ENCODE measurements at places on chromosomes 3 and 15.

DNA sequence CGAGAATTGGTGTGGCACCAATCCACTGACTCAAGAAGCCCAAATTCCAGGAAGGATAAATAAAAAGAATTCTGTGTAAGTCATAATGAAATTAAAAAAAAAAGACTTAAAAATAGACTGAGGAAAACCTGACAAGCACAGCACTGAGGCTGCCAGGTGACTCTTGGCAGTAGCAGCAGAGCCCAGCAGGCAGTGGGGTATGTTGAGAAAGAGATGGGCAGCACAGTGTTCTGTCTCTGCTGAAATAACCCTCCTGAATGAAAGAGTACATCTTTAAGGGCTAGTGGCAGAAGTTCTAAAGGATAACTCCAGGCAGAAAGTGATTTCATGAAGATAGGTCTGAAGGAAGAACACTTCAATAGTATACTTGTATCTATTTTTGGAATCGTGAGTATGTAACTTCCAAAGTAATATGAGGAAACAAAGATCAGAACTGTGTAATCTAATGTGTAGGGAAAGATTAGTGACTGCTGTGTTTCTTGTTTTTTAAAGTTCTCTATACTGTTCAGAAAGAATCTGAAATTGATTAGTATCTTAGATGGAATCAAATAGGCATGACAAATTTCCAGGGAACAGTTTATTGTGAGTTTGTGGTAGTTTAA, 75.9 kb downstream of the RAB7A start:
- DNase-seq: no peak

DNA sequence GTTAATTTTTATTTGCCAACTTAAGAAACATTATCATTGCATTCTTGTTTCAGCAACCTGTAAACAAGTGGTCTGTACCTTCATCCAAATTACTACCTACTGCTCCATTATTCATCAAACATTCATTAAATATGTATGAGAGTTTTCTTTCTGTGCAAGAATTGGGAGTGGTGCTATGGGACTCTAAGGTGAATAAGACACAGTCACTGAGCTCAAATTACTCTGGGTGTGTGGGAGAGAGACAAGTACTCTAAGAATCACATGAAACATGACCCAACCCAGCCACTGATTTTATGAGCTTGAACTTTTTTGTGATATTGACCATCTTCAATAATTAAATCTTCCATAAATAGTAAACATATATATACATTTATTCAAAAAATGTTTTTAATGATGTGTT, 227.2 kb upstream of the TP63 start:
- DNase-seq: no peak

GRCh38 chr3:136624371-136624770, 127.8 kb downstream of the STAG1 start:
- DNase-seq: no peak

GRCh38 chr3:61562721-61563312, 1.4 kb downstream of the PTPRG start:
- no peak for DNase-seq

DNA sequence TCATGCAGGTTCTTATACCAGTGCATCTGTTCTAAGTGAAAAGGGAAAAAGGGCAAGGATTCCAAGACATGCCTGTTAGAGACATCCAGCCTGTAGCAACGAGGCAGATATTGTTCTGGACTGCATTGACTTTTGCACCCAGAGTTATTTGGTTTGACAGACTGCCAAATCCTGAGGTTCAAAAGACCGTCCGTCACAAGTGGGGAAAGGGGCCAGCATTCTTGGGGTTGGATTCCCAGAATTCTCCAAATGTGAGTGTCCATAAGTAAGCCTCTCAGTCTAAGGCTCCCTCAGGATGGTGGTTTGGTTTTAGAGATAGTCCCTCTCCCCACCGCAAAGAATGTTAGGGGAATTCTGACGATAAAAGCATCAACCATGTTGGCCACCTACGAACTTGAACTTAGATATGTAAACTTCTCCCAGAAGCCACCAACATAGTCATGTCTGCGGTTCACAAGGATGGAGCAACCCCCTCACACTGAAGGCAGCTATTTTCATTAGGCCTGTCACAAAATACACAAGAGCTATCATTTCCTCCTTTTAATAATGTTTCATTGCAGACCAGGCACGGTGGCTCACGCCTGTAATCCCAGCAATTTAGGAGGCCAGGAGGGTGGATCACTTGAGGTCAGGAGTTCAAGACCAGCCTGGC, 13.6 kb upstream of the LACTB start:
- no peak for DNase-seq

- no peak for DNase-seq
These were observed 83.5 kb downstream of the FAM81A start for GRCh38 chr15:59521443-59521842.

- DNase-seq: peak; percentile 68
These were observed 53.2 kb upstream of the SRGAP3 start for GRCh38 chr3:9302425-9303181.

- peak; percentile 86 for DNase-seq
These were observed at the start of gene USF3 for GRCh38 chr3:113695786-113696645. TSS of gene USF3 (minus strand) at chr3:113696642. CDS start at chr3:113674878, 21,764 bp downstream.

DNA sequence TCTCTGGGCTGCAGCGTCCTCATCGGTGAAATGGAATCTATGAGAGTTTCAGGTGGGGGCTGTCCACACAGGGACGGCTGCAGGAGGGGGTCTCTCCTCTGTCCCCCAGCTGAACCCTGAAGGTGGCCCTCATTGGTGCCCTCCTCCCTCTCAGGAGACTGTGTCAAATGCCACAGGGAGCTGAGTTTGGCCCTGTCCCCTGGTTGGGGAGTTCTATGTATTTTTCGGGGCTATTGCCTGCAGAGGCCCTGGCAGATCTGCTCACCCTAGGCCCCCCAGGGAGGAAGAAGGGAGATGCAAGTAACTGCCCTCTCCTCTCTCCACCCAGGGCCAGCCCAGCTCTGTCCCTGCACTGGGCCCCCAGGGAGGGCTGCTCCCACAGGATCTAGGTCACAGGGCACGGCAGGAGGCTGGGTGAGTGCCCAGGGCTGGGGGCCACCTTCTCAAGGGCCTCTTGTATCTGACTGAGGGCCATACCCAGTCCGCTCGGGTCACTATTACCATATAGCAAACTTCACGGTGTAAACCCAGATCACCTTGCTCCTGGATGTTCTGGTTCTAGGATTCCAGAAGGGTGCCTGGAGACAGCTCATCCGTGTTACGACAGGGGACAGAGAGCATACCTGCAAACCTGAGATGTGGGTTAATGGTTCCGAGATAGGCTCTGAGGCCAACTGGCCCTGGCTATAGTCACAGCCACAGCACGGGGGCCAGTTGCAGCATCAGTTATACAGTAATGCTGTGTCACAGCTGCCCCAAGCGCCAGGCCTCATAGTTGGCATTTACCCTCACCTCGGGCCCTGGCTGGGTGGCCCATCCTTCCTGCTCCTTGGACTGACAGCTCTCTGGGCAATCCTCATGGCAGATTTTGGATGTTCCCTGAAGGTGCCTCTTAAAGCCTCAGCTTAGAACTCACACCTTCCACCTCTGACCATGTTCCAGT, 102.4 kb upstream of the PRR23E start:
- no peak for DNase-seq

DNA sequence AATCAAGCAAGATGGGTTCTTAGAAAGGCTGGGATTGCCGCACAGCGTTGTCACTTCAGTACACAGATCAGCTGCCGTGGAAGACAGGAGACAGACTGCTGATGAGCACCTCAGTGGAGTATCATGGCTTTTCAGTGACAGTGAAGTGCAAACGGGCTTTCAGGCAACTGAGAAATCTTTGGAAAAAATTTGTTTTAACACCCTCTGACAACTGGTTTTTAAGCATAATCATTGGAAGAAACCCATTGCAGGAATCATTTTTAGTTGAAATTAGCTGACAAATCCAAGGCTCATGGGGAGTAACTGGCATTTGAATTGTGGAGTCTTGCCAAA, 418.8 kb downstream of the OTOL1 start:
- DNase-seq: no peak

- no peak for DNase-seq
These were observed 157.7 kb upstream of the BCL6 start for GRCh38 chr3:187902936-187903335.

DNA sequence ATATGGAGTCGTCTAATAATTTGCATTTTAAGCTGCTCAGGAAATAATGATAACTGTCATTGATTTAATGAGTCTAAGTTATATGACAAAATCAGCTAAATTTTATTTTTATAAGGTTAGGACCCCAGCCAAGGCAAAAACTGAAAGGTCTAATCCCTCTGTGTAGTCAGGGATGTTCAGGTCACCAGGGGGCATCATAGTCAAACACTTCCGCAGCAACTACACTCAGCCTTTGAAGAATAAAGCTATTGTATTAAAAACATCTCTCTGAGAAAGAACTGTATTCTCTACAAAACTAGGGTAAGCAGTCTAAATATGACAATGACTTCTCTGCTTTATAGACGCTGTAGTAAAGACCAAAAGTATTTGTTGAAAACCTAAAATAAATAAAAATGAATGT, 15.0 kb downstream of the INTS14 start:
- DNase-seq: no peak

GRCh38 chr3:39413691-39414420, 7.3 kb downstream of the RPSA start:
- DNase-seq: no peak

GRCh38 chr3:115254492-115255196, 107.6 kb upstream of the ZBTB20 start:
- no peak for DNase-seq

DNA sequence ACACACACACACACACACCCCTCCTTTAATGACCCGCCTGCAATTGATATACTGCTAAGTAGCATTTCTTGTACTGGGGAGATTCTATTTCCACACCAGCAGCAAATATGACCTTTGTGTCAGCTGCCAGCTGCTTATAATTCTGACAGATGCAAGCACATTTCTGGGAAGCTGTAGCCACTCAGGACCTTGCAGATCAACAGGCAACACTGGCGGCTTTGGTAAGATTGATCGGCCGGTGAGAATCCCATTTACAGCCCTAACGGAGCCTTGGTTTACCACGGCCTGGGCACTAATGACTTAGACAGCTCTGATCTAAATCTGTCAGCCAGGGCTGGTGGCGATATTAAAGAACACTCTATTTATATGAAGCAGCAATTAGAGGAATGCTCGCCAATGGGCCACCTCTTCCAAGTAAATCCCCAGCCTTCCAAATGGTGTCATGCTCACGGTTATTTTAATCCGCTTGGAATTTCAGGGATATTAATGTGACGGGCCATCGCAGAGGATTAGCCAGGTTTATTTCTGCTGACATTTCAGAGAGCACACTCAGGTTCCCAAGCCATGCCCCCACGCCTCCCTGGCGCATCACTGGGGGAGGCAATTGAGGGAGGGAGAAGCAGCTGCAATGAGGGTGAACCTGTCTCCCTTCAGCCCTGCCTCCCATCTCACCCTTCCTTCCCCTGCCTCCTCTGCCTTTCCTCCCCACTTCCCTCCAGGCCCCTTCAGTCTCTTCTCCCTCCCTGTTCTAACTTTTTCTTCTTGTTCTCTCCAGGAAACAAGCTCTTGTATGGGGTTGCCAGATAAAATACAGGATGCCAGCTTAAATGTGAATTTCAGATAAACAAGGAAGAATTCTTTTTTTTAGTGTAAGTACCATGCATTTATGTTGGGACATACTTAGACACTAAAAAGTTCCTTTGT, 287.0 kb downstream of the TLE3 start:
- no peak for DNase-seq

GRCh38 chr3:64473466-64473865, 214.3 kb downstream of the ADAMTS9 start:
- DNase-seq: no peak

DNA sequence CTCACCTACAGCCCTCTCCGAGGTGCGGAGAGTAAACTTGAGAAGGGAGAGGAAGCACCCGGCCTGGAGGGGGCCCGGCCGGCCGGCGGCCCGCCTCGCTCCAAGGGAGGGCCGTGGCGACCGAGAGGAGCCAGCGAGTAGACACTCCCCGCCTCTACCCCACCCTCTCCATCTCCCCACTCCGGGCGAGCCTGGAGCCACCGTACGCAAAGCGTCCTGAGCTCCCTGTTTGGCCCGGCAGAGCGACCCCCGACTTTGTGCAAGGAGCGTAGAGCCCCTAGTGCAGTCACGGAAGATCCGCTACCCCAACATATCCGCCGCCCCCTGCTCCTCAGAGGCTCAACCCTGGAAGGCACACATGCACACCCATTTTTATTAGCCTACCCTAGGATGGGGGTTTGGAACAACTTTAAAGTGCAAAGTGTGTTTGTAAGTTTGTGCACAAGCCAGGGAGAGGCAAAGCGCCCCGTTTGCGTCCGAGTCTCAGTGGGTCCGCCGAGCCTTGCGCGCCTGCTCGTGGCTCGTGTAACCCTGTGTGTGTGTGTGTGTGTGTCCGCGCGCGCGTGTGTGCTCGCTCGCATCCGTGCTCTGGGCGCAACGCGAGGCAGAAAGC, 508 bp upstream of the SMAD6 start:
- peak; percentile 28 for DNase-seq

GRCh38 chr15:84658080-84658787, at the start of gene NMB:
TSS of gene NMB (minus strand) at chr15:84658199. CDS start at chr15:84658152, 47 bp downstream.
- DNase-seq: peak; percentile 91

- DNase-seq: no peak
These were observed 153.3 kb downstream of the BCHE start for GRCh38 chr3:165683947-165684346.

- no peak for DNase-seq
These were observed 28.6 kb upstream of the PDZRN3 start for GRCh38 chr3:73653351-73653750.

DNA sequence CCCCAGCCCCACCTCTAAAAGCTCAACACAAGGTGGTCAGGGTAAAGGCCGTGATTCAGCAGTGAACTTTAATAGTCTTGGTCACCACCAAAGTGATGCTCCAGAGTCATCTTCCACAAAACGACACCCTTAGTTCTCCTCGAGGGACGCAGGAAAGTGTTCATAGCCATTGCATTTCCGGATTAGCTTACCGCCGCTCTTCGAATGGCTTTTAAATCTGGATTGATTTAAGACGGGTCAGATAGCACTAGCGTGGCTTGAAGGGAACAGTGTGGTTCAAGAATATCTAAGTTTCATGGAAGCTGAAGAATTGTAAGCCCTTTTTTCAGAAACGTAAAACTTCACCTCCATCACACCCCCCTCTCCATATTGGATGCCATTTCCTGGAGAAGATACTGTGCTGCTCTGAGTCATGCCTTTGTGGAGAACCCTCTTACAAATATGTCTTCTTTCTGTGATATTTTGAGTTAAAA, 829 bp downstream of the RNF7 start:
- DNase-seq: peak; percentile 48

DNA sequence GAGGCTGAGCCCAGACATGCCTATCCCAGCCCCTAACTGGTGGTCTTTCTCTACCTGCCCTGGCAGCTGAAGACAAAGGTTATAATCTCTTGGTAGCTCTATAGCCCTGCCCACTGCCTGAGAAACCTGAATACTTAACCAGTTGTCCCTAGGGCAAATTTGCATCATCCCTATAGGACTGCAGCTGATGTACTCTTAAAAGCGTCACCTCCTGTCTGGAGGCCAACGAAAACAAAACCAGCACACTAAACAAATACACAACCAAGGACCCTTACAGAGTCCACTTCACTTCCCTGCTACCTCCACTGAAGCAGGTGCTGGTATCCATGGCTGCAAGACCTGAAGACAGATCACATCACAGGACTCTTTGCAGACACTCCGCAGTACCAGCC, 98.0 kb downstream of the KCNAB1 start:
- DNase-seq: no peak
